ENCODE measurements at places on chromosomes 12 and 14.

- DNase-seq: no peak
These were observed 24.7 kb upstream of the ATP5MC2 start for GRCh38 chr12:53700567-53700966.

- no peak for DNase-seq
These were observed 44.3 kb downstream of the SPRING1 start for GRCh38 chr12:116693286-116694227.

DNA sequence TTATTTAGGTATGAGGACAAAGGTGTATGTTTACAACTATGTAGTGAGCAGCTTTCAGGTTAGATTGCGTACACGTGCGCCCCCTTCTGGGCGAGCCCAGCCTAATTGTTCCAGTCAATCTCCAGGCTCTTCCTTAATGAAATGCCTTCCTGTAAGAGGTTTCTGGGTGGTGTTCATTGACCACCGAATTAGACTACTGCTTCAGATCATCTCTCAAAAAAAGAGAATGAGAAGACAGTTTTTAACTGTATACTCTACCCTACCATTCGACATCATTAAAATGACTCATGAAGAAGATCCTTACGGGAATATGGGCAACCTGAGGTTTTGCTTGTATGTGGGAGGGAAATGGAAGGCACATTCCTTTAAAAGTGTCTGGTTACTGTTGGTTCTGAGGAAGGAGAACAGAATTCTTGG is 2.1 kb downstream of the LUM start:
- no peak for DNase-seq

DNA sequence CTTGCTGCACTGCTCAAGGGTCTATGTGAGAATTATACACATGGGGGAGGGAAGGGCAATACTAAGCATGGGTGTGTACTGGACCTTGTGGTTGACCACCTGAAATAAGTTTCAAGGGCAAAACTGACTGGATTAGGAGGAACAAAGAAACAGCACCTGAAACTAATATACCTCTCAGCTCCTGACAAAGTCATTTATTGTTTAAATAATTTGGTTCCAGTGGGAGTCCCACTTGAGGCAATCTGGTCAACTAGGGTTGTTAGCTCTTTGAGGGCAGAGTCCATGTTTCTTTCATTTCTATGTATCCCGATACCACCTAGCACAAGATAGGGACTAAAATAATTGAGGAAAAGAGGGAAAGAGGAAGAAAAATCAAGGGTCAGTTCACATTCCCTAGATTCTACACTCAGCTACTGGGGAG is 45.5 kb downstream of the STXBP6 start:
- DNase-seq: no peak

- DNase-seq: no peak
These were observed 4.4 kb upstream of the TINF2 start for GRCh38 chr14:24246765-24247212.

- DNase-seq: no peak
These were observed 15.7 kb upstream of the PWP1 start for GRCh38 chr12:107669946-107670345.

DNA sequence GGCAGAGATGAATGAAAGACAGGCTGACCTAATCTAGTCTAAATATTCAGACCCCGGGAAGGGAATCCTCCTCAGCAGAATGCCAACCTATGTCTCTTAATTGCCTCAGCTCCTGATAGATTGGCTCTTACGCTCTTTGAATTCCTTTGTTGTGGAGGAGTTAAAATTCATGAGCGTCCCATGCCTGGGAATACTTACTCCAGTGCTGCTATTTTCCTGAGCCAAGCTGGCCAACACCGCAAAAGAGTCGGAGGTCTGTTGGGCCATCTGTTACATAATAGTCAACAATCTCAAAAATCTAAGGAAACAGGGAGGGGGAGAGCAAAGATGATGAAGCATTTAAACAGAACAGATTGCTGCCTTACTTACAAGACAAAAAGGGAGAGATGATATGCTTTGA is 182.8 kb downstream of the ASCL1 start:
- no peak for DNase-seq

GRCh38 chr14:47857646-47858045 is 182.2 kb upstream of the MDGA2 start:
- no peak for DNase-seq

DNA sequence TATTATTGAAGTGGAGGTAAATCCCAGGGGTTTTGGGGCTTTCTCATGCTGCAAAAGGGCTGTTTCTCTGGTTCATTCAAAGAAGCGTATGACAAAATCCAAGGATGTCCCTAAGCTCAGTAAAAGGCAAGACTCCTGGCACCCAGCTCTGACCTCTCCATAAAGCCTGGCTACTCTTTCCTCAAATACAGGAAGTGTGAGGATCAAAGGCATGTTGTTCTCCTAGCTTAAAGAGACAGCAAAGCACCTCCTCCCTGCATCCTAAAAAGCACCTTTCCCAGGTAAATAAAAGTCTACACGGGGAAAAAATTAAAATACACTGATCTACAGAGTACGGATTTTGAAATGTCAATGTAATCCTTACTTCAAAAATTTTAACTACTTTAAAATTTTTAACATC is 118.6 kb downstream of the LMNTD1 start:
- no peak for DNase-seq

- DNase-seq: no peak
These were observed at the start of gene GMPR2 for GRCh38 chr14:24232645-24233537. Gene GMPR2, plus strand, starts transcription at chr14:24232929. Its CDS starts 325 bp downstream, at chr14:24233254.

GRCh38 chr14:96693987-96694386 is 103.2 kb upstream of the VRK1 start:
- DNase-seq: no peak

GRCh38 chr12:76037130-76038103 is 5.8 kb upstream of the PHLDA1 start:
- DNase-seq: no peak

DNA sequence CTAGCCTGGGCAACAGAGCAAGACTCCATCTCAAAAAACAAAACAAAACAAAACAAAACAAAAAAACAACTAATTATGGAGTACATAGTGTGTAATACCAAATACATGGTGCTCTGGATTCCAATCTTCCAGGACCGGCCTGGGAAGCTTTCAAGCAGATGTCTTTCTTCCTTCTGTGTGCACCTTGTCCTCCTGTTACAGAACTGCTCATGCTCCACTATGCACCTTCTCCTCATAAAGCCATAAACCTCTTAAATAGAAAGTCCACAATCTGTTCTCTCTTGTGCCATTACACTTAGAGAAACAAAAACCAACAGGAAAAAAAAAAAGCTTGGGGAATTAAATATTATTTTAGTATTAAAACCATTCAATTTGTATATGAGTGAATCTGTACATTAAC is 12.5 kb downstream of the MOK start:
- DNase-seq: no peak

- no peak for DNase-seq
These were observed 13.0 kb upstream of the CDK2AP1 start for GRCh38 chr12:123284669-123285068.

- DNase-seq: no peak
These were observed 21.6 kb downstream of the KRT76 start for GRCh38 chr12:52755533-52755932.

GRCh38 chr14:19743256-19743655 is at the start of gene OR4Q3:
Gene OR4Q3, plus strand, starts transcription at chr14:19743571.
- no peak for DNase-seq

GRCh38 chr12:77785211-77785610 is 45.5 kb upstream of the NAV3 start:
- DNase-seq: no peak

DNA sequence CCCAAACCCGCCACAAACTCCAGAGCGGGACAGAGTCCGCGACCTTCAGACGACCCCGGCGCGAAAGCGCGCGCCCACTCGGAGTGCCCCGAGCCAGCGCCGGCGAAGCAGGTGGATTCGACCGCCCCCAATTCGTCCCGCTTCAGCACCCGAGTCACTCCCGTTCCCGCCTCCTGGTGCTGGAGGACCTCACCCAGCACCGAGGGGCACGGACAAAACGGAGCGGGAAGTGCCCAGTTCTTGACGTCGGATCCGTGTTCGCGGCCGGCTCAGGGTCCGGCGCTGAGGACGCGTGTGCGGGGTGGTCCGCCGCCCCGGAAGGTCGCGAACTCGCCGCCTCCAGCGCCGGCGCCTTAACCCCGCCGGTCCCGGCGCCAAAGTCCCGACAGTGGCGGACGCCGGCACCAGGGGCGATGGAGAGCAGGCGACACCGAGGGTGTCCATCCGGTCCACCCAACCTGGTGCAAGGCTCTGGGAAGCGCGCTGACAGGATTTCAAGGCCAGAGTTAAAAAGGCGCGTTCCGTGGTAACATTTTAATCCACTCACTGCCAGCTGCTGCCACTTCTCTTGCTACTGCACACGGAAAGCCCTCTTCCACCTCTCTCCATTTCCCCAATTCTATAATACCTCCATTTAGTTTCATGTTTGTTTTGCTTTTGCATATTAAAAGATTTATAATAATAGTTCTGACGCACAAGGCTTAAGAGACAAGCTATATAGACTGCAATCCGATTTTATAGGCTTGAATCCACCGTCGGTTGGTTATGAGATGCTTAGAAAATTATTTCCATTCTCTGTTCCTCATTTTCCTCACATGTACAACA is 240.0 kb upstream of the CPNE8 start:
- DNase-seq: no peak

- no peak for DNase-seq
These were observed 137.4 kb downstream of the TPH2 start for GRCh38 chr12:72075891-72076557.

DNA sequence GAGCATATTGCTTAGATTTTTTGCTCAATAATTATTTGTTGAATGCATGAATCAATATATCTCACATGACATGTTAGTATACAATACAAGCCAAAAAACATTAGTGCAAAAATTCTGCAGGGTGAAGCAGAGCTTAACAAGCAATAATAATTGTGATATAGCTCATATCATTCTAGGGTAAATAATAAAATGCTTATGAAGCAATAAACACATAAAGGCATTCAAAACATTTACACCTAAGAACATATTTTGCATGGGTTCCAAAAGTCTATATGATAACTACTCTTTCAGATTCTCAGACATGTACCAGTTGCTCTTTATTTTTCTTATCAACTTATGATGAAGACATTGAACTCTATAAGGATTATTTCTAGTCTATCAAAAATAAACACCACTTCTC is 886.2 kb downstream of the TRHDE start:
- DNase-seq: no peak

GRCh38 chr14:54777395-54777794 is 125.2 kb downstream of the GCH1 start:
- no peak for DNase-seq

DNA sequence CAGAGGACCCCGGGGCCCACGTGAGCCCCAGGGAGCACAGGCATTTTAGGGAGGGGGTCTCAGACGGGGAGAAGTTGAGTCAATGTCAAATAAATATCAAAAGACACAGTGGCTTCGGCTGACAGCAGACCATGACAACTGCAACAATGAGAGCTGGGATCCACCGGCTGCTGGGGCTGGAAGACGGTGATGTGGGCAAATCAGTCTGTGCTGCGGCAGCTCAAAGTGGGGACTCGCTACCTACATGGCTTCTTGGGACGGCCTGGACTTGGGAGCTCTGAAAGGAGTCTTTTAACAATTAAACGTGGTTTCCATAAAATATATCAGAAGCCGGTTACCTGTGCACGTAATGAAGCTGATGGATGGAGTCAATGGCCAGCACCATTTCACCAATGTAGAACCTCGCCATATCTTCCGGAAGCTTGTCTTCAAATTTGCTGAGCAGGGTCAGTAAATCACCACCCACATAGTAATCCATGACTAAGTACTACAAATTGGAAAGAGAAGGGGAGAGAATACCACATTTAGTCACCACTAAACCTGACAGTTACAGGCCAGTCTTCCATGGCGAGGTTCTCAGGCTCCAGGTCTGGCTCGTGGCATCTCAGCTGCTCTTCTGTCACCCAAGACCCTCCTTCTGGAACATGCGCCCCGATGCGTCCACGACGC is 58.0 kb downstream of the CDC42BPB start:
- no peak for DNase-seq

GRCh38 chr12:87425942-87426554 is 603.2 kb downstream of the C12orf50 start:
- no peak for DNase-seq

DNA sequence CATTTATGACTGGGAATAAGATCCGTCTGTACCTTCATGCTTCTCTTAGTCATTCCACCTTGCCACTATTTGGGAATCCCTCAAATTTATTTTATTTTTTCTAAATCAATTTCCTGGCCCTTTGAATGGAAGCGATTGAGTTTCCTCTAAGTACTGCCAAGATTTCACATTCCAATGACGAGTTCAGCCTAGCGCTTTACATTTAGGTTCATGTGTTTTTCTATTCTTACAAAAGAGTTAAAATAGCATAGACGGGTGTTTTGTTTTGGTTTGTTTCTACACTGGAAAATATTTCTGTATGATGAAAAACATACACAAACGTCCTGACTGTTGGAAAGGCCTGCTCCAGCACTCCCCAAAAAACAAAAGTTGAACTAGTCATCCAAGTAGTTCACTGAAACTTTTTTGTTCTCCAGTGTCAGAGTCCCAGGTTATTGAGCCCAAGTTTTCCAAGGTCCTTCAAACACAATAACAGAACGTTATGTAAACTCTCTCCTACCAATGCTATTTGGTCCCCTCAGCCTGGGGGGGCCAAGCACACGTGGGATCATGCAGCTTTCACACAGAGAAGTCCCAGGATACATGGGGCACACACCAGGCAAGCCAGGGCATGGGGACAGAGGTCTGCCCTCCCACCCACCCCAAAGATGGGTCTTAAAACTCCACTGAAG is 74.8 kb upstream of the FOXN3 start:
- DNase-seq: no peak

DNA sequence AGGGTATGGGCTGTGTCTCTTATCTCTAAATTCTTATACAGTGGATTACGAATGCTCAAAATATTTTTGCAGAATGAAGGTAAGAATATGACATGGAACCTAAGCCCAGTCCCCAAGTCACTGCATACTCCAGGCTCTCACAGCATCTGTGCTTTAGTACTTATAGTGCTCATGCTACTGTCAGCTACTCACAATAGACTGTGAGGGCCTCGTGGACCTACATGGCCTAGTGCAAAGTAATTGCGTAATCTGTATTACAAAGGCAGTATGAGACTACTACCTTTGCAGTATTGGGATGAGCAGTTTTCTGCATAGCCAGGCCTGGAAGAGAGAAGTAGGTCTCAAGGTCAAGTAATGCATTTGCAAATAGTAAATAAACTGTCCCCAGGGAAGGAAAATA is 27.9 kb downstream of the VWF start:
- no peak for DNase-seq

GRCh38 chr12:67599691-67600090 is 48.9 kb upstream of the DYRK2 start:
- no peak for DNase-seq

- no peak for DNase-seq
These were observed 8.8 kb upstream of the KRT74 start for GRCh38 chr12:52582486-52582885.

GRCh38 chr12:57011438-57012424 is 4.6 kb downstream of the TAC3 start:
- DNase-seq: no peak

- DNase-seq: no peak
These were observed at the start of gene SLC2A14 for GRCh38 chr12:7872566-7873319. Gene SLC2A14, minus strand, starts transcription at chr12:7872915. Its CDS starts 3,035 bp downstream, at chr12:7869880.

DNA sequence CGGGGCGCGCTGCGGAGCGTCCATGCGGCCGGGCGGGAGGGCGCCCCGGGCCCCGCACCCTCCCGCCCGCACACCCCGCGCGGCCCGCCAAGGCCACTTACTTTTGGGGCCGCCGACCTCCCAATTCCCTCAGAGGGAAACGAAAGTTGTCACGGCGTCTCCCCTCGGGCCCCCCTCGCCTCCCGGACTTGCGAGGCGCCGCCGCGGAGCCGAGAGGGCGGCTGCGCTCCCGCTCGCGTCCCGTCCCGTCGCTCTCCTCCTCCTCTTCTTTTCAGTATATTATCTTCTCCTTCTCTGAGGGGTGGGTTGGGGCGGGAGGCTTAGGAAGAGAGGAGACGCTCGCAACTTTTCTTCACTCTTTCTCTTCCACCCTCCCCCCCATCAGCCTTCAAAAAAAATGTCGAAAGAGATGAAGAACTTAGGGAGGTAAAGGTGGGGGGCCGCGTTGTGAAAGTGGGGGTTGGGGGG is 613 bp downstream of the DUSP16 start:
- no peak for DNase-seq
